ENCODE measurements at places on chromosomes 3 and 15.

DNA sequence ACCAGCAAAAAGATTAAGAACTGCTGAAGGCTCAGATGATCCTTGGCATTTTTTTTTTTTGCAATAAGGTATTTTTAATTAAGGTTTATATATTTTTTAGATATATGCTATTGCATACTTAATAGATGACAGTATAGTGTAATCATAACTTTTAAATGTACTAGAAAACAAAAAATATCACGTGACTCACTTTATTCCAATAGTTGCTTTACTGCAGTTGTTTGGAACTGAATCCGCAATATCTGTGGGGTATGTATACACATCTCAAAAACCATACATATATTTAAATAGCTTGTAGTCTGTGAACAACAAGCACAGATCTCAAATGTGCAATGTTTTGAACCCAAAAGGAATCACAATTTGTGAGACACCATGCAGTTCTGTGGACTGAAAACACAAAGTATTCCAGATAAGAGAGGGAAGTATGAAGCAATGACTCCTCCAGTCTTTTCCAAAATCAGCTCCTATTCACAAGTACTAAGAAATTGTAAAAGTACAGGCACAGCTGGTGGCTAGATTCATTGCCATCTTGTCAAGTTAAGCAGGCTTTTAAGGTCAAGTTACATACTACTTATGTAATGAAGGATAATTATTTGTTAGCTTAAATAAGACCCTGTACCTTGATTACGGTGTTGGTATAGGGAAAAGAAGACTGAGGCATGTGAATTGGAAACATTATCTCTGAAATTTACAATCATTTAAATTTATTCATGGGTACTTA lies 331.1 kb downstream of the TBC1D5 start:
- no peak for DNase-seq

DNA sequence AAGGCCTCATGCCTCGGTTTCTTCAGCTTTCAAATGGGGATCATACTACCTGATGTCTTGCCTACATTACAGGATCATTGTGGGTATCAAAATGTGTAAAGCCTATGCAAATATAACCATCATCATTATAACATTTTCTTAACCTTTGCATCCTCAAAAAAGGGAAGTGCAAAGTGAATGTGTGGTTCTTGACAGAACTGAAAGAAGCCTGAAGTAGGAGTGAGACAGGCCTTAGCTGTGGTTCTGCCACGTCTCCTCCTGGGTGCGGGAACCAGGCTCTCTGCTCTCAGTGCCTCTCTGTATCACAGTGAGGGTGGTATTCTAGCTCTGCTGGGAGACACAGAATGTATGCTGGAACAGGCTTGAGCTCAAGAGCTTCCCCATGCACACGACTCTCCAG lies 316.9 kb upstream of the ICE2 start:
- DNase-seq, result no peak

GRCh38 chr15:78842519-78842918 lies 30.2 kb upstream of the MORF4L1 start:
- DNase-seq, result no peak

- no peak for DNase-seq
These were observed 369 bp upstream of the U2SURP start for GRCh38 chr3:143001034-143001368.

DNA sequence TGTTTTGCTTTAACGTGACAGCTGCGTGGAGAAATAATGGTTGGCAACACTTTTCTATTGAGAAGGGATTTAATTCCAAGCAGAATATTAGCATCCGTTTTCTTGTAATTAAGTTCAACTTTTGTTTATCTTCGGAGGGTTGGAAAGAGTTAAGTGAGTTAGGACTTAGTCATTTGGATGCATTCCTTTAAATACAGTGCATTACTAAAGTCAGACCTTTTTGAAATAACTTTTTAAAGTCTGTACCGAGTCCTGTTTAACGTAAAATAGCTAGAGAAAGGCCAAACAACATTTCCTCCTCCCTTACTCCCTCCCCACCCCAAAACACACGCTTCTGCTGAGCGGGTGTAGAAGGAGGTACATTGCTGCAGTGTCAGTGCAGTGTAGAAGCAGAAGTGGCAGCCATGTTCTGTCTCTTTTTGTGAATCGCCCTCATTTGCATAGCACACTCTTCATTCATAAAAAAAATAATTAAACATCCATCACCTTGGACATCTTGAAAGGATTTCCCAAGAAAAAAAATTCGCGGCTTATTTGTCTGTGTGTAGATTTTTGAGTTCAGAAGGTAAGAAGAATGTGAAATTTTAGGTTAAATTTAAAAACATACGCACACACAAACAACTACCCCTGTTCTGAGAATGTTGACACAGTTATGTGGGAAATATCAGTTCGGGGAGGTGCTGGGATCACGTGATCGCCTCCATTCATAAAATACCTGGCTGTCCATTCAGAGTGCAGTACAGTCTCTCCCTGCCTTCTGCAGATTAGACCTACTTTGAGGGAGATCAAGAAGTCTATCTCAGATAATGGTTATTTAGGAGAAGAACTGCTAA lies 1.6 kb downstream of the SPRED1 start:
- DNase-seq, result no peak

DNA sequence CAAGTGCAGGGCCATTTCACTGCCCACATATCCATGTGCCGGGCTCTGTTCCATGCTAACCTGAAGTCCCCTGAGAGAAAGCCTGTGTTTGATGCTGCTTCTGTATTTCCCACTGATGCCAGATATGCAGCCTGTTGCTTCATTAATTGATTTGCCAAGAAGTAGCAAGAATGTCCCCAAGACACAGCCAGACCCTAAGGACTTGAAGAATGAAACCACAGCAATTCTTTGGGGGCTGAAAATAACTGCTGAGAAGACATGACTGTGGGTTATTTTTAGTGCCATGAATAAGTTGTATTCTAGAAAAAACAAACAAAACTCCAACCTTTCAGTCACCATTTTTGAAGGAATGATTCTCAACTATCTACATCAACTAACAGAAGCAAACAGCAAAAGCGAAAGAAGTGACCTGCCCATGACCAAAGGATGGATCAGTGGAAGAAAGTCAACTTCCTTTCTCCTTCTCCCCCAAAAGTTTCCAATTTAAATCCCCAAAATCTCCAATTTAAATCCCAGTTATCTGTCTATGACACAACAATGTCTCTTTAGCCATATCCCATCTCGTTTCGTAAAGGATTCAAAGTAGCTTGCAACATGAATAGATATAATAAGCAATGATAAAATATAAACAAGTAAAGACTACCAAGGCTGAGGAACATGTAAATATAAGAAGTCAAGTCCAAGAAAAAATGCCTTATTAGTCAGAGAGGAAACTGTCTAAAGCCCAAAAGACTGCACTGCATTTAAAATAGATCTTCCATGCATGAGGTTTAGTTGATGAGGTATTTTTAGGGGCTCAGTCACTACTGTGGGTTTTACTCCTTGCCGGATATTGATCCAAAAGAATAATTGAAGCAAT lies 226.8 kb downstream of the DTWD1 start:
- DNase-seq, result no peak

DNA sequence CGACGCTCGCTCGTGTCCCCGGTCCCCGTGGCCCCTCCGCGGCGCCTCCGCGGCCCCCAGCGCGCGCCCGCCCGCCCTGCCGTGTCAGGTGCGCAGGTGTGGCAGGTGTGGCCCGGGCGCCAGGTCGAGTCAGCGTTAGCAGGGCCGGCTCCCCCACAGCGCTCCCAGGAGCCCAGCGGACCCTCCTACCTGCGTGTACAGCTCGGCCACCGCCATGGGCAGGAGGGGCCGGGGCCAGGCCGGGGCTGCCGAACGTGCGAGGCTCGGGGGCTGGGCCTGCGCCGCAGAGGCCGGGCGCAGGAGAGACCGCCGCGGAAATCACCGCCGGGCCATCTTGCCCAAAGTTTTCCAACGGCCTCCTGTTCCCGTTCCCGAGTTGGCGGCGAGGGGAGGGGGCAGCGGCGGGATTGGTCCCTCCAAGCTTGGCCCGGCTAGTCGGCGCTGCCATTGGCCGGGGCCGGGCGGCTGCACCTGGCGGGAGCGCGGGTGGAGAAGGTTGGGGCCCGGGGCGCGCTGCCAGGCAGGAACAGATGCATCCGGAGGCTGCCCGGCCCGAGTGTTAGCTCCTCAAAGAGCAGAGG lies at the start of gene MYO5C:
TSS of gene MYO5C (minus strand) at position 384 of the 581 bp plus-strand sequence. CDS start at position 216, 168 bp downstream.
- no peak for DNase-seq

- no peak for DNase-seq
These were observed 2.6 kb downstream of the NGLY1 start for GRCh38 chr3:25780618-25781017.

DNA sequence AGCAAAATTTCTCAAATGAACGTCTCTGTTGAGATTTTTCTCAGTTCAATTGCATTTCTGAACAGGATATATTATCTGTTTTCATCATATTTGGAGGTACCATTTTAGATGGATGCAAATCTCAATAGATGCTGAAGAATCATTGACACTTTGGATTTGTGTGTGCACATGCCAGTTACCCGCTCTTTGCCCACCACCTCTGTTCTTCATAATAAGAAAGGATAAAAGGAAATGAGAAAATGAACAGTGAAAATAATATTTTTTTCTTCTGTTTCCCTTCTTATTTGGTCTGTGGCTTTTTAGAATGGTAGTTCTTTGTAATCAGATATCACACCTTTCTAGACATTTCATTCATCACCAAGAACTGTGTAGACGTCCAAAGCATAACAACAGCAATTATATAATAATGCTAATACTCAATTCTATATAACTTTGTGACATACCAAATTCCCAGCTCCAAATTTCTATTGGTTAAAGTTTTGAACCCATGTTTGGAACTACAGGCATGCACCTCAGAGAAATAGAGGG lies 256.7 kb upstream of the SATB1 start:
- no peak for DNase-seq

GRCh38 chr15:42427429-42428223 lies 63.3 kb downstream of the ZNF106 start:
- no peak for DNase-seq

- no peak for DNase-seq
These were observed 3.0 kb downstream of the VEPH1 start for GRCh38 chr3:157500232-157500631.

DNA sequence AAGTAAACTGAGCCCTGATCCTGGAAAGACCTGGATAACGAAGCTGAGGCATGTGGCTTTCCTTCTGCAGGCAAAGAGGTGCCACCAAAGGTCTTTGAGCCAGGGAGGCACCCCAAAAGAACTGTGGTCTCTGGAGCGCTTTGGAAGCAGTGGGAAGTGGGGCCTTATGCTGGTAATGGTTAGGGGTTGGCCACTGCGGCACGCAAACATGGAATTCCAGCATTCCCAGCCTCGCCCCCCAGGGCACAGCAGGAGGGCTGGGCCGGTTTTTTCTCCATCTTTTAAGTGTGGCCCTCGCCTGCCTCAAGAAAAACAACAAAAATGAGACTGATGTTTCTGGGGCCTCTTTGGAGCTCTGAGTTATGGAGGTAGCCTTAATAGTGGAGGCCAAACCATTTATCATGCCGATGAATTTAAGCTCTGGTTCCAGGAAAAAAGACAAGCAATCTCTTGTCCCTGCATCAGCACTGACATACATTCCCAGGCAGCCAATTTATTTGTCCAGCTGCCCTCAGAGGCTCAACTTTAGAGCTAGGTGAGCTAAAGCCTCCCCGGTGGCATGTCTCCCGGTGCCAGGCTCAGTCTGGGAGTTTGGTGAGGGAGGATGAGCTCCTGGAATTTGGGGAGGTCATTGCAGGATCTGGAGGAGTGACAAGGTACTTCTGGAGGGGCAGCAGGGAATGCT lies 109.0 kb downstream of the TLE3 start:
- no peak for DNase-seq

- DNase-seq, result no peak
These were observed 638 bp downstream of the WDR5B start for GRCh38 chr3:122415104-122415744.

DNA sequence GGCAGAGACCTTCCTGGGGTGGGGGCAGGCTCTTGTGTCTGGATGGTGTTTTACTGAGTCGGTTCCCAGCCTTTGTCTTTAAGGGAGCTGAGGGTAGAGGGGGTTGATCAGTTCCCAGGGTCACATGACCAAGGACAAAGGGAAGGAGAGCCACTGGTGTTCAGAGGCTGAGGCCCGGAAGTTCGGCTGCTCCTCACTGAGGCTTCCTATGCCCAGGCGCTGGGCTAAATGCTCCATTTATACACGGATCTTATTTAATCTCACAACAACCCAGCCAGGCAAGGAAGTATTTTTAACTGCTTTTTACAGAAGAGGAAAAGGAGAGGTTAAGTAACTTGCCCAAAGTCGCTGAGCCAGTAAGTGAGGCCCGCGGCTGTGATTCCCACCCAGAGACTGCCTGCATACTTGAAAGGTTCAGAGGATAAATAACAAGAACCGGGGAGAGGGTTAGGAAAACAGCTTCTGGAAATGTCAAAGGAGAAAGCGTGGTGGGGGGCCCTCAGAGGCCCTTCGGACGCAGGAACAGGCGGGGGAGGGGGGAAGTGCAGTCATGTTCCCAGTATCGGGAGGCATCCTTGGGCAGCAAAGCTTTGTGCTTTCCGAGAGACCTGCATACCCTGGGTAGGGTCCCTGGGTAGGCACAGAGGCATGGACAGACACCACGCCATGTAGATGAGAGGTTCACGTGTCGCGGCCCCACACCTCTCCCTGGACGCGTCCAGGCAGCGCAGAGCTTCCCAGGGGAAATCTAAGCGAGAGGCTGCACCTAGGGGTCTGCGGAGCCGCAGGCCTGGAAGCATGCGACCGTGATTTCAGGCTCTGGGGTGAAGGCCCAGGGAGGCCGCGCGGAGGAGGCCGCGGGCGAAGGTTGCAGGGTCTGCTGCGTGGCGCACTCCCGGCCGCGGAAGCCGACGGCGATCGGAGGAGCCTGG lies 21.3 kb downstream of the EPHB3 start:
- DNase-seq, result no peak

- DNase-seq, result no peak
These were observed 237.6 kb downstream of the RAP2B start for GRCh38 chr3:153399636-153400035.

DNA sequence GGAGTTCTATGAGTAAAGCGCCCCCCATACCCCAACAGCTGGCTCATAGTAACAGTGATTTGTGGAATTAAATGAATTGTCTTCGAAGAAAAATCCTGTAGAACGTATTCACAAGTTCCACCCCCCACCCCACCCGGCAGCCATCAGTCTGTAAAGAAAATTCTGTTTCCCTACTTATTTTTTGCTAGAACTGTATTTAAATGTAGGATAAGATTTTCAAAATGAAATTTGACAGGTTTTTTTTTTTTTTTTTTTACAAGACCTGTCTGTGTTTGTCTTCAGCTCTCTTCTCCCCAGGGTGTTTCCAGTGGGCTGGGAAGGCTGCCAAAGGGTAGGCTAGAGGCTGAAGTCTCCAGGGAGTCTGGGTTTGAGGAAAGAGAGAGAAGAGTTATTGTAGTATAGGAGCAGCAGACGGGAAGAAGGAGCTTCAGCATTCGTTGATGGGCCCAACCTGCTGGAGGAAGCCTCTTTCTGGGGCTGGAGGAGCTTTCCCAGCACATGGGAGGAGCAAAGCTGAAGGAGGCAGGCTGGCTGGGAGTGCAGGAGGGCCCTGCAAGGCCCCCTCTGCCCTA lies 130.6 kb upstream of the SEMA6D start:
- no peak for DNase-seq

DNA sequence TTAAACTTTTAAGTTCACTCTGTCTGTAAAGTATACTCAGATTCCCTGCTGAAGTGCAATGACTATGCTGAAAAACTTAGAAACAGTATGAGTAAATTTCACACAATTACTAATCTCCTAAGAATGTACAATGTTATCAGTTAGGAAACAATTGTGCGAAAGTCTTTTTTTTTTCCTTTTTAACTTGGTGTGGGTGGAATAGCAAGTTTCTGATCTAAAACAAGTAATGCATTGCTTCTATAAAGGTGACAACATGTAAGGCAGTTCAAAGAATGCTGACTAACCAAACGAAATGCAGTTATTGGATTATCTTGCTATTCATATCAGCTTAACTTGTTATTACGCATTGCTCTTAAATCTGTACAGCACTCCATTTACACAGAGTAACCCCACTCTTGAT lies 19.3 kb upstream of the SLC12A8 start:
- DNase-seq, result no peak
